ENCODE measurements at places on chromosomes 13 and 19.

- DNase-seq: no peak
Observed at GRCh38 chr19:5743630-5744029, 23.2 kb downstream of the CATSPERD start.

GRCh38 chr13:53005626-53006025 lies 23.0 kb upstream of the OLFM4 start:
- DNase-seq: no peak

- DNase-seq: no peak
Observed at GRCh38 chr19:50488389-50489194, 11.9 kb upstream of the GARIN5A start.

- no peak for DNase-seq
Observed at GRCh38 chr19:8253678-8254077, 44.5 kb downstream of the CERS4 start.

- DNase-seq: no peak
Observed at GRCh38 chr13:50244355-50244712, 229.1 kb downstream of the KCNRG start.

- DNase-seq: no peak
Observed at GRCh38 chr13:99908140-99908803, 63.3 kb downstream of the ZIC5 start.

DNA sequence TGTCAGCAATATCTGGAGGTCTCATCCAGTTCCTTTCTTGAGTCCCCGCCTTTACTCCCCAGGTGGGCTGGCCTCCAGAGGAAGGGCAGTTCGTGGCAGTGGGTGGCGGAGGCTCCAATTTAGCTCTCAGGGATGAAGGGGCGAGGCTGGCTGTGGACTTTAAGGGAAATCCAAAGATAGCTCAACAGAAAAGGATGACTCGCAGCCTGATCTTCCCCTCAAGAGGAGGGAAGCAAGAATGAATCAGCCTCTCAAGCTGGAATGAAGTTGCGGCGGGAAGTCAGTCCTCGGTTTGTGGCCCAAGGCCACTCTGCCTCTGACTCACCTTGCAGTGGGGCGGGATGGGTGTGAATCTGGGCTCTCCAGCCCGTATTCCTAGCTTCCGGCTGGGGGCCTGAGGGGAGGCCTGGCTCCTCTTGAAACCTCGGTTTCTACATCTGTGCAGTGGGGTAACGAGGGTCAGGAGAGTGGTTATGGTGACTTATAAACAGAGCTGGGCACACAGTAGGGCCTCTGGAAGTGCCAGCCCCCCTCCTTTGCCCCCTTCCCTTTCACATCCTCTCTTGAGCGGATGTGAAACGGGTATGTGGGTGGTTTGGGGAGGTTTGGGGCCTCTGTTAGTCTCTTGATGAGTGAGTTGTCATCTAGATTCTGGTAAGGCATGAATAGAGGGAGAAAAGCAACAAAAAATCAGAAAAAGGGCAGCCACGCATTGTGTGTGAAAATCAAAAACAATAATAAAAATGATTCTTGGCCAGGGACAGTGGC lies 10.5 kb upstream of the SMG9 start:
- DNase-seq: peak; percentile 93

GRCh38 chr13:90746230-90746629 lies 601.3 kb upstream of the MIR17HG start:
- DNase-seq: no peak

- no peak for DNase-seq
Observed at GRCh38 chr13:52002361-52002760, 8.9 kb downstream of the ATP7B start.

DNA sequence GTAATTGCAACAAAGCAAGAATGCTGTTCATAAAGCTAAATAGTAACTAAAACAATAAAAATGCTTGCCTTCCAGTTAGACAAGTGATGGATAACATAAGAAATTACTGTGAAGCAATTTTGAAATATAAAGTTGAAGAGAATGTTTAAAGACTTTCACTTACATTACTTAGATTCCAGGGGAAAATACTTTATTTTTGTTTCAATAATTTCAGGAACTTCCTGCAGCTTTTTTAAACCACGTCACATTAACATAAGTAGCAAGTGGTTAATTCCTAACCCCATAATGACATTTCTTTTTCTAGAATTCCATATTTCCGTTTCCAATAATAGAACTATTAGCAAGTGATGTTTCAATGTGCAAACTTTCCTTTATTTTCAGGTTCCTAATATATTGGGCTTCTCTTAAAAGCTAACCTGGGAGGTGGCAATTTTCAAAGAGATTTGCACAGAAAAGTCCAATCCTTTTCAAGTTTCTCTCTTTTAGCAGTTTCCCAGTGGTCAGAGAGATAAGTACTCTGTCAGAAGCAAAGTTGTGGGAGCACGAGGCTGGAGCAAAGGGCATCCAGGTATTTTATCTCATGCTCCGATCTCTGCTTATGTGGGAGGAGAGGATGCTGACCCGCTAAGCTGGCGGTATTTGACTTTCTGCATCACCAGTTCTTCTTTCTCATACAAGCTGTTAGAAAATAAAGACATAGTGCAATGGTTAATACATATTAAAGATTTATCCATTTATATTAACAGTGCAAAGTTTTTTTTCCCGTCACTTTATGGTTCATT lies 1025.3 kb downstream of the EFNB2 start:
- DNase-seq: no peak

- DNase-seq: no peak
Observed at GRCh38 chr13:109875746-109876145, 89.4 kb upstream of the IRS2 start.

DNA sequence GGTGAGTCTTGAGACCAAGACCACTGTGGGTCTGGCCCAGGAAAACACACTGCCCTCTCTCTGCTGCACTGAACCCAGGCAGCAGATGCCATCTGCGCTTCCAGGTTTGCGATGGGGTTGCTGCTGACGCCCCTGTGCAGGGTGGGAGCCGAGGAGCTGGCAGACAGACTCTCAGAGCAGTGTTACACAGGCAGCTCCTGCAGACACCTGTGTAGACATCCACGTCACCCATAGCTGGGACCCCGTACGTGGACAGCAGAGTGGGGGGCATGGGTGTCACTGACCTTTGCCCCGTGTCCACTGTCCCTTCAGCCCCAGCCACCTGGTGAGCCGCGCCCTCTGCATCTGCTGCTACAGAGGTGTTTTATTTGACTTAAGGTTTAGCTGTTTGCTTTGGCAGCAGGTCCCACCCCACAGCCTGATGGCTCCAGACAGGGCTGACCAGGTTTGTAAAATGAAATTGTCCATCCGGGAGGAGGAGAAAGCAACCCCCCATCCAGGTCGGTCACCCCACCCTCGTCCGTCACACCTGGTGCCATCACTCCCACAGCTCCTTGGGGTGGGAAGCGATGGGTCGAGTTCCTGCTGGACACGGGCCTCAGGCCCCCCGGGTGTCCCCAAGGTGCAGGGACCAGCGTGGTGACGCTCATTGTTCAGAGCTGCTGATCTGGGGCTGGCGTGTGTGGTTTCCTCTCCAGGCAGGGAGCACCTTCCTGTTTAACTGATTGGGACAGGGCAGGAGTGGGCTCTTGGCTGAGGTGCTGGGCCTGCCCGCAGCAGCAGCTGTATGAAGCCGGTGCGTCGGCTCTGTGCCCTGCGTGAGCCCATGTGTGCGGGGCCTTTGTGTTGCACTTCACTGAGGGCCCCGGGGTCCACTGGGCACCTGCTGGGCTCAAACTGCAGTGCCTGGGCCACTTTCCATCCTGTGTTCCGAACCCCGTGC lies 28.4 kb downstream of the MCF2L start:
- DNase-seq: no peak

DNA sequence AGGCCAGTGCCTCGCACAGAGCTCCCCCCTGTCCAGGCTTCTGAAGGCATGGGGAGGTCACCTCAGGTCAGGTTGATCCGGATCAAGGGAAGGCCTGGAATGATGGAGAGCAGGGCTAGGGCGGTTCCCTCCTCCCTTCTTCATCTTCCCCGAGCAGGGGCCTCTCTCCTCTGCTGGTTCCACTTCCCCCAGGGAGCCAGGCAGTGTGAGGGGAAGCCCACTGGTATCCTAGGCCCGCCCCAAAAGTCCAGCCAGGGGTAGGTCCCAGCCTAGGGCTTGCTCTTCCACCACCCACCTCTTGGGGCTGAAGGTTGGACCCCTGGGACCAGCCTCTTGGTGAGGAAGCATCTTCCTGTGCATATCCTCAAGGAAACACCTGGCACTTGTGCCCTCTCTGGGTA lies 16.4 kb upstream of the PRR19 start:
- no peak for DNase-seq

GRCh38 chr19:30879225-30879624 lies 470.0 kb downstream of the TSHZ3 start:
- DNase-seq: no peak

- no peak for DNase-seq
Observed at GRCh38 chr13:98838776-98839175, 86.3 kb upstream of the SLC15A1 start.
